Kasumi-1 (cell line): ENCODE measurements at places on chromosomes 4 and X.

DNA sequence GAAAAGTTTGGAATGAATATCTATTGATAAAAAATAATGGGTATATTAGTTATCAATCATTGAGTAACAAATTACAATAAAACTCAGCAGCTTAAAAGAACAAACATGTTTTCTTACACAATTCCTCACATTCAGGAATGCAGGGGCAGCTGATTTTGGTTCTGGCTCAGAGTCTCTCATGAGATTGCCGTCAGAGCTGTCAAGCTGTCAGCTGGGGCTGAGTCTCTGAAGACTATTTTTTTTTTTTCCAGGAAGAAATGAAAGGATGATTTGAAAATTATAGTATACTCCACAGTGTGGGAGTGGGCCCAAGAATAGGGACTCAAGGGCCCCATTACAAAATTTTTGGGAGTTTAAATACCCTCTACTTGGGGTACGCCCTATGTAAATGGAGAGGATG lies 219.1 kb downstream of the GC start:
- DNase-seq, result no peak

DNA sequence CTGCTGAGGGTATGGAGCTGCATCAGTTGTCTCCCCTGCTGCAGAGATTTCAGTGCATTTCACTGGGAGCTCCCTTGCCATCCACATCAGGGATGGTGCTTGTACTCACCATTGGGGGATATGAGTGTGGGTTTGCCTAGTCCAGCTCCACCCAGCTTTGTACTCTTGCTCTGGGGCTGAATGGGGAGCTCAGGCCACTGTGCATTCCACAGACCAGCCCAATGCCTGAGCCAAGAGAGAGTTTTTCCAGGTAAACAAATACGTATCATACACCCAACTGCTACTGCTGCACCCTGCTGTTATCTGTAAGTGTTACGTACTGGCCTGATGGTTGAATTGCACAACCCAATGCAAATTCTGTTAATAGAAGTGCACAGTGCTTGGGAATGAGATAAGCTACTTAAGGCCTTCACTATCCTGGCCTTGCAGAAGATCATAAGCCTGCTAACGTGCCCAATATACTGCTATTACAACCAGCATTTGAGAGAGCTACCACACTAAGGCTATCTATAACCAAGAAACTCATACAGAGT lies 205.0 kb upstream of the DMD start:
- no peak for DNase-seq

DNA sequence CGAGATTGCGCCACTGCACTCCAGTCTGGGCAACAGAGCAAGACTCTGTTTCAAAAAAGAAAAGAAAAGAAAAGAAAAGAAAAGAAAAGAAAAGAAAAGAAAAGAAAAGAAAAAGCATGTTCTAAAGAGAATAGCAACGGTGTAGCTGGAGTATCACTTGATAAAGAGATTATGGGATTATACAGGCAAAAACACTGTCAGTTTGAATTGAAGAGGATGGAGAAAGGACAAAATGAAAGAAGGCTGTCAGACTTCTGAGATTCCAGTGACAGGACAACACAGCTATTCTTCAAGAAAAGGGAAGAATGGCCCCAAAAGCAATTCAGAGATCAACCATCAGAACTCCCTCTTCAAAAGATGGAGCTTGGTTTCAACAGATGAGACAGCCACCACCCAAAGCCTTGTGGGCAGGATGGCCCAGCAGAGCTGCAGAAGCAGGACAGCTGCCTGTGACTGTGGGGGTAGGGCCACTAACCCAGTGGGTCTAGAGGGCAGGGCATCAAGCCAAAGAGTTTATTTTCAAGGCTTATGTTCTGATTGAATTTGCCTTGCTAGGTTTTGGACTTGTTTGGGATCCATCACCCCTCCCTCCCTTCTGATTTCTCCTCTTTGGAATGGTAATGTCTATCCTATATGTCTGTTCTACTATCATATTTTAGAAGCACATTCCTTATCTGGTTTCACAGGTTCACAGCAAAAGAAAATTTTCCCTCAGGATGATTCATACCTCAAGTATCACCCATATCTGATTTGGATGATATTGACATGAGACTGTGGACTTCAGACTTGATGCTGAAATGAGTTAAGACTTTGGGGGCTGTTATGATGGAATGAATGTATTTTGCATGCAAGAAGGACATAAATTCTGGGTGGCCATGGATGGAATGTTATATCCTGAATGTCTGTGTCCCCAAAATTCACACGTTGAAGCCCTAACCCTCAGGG lies 17.5 kb downstream of the RFC1 start:
- no peak for DNase-seq

GRCh38 chr4:110170861-110171260 lies 27.6 kb downstream of the ELOVL6 start:
- DNase-seq, result no peak

DNA sequence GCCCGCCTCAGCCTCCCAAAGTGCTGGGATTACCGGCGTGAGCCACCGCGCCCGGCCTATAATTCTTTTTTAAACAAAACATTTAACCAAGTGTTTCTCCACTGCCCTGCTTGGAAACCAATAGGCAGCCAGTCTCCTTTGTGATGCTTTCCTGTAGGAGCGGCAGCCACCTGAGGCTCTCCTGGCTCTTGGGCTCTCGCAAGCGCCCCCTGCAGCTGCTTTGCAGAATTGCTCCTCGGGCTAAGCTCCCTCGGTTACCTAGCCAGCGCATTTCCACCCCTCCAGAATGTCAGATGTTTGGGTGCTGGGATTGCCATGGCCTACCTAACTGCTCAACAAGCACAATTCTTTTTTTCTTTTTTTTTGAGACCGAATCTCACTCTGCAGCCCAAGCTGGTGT lies 7.7 kb downstream of the S100P start:
- DNase-seq, result no peak

DNA sequence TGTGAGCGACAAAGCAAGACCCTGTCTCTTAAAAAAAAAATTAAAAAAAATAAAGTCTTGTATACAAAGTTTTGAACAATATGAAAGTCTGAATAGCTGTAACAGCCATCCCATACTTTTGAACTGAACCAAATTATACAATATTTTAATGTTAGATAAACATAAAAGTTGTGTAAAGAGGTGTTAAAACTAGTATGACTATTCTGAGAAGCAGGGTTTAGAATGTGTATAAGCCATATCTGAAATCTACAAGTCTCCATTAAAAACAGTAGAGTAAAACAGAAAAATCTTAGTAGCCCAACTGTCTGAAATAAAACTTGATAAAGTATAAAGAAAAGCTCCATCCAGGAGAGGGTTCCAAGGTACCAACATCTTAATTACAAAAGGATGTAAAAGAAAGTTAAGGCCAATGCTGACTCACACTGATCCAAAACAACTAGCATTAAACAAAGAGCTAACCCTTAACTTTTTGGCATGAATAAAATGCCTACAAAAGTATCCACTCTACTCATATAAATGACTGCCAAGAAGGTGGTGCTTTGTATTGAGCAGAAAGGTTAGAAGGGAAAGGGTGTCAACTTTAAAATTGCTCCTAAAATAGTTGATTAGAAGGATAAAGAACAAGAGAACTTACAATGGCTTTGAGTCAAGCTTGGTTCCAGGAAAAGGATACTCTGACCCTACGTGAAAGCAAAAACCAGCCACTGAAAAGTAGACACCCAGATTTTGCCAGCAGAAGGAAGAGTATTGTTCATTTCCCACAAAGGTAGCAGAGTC lies 18.5 kb downstream of the CNOT6L start:
- no peak for DNase-seq

- no peak for DNase-seq
Measured at GRCh38 chrX:49198540-49199314, 1.3 kb downstream of the SYP start.

- no peak for DNase-seq
Measured at GRCh38 chrX:16725072-16725471, 5.7 kb downstream of the SYAP1 start.
